ENCODE measurements at places on chromosomes 3 and 15. TPM values are rescaled to one million over a fixed set of nuclear protein-coding genes. Genes with fewer than 3 reads are reported as not detected.

DNA sequence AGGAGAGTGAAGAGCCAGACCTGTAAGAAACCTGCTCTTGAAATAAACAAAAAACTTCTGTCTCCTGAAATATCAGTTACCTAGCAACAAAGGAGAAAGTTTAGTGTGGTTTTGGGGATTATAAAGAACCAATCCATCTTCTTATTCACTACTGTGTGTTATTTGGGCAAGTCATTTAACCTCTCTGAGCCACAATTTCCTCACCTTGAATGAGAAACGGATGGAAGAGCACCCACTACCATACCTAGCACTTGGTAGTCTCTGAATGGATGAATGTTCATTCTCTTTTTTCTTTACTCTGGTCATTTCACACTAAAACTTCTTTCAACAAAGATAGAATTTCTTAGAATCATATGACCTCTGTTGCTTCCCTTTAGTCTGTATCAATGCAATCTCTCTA lies 45.2 kb downstream of the PTPN9 start:
- no peak for DNase-seq

- DNase-seq = no peak
Measured at GRCh38 chr15:40333922-40334492, 6.7 kb downstream of the CCDC9B start.

GRCh38 chr15:66016199-66016598 lies 146.9 kb downstream of the RAB11A start:
- no peak for DNase-seq

DNA sequence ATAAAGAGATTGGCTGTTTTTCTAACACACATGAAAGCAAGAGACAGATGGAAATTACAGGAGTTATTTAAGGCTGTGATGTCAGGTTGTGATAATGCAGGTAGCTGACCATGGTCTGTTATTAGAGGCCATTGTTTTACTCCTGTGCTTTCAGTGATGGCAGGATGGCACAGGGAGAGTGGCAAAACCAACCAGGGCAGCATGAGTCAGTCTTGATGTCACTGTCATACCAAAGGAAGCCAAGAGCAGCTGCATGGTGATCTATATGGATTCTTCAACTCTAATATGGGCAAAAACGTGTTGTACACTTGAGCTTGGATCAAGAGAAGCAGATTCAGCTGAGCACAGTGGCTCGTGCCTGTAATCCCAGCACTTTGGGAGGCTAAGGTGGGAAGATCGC lies 91.8 kb upstream of the LMOD3 start:
- DNase-seq = no peak

- no peak for DNase-seq
Measured at GRCh38 chr3:73950865-73951558, 326.3 kb upstream of the PDZRN3 start.

The PLSCR5 gene
- total RNA-seq = not detected

The SLC7A14 gene
- 3.4 TPM for total RNA-seq

DNA sequence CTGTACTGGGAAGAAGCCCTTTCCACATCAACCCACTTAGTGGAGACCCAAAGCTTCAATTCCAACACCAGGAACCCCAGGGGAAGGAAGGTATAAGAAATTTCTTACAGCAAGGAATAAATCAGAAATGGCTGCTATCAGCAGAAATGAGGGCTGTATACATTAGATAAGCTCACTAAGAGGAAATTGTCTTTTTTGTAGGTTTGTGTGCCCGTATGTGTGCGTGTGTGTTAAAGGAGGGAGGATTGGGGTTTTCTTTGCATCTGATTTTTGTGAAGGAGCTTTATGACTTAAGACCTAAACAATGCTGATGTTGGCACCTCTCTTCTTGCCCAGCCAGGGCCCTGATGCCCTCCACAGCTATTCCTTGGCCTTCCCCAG lies 18.6 kb downstream of the ARRDC4 start:
- no peak for DNase-seq

The CASR gene
- not detected for total RNA-seq

- no peak for DNase-seq
Measured at GRCh38 chr3:60935709-60936108, 315.5 kb downstream of the FHIT start.

GRCh38 chr3:51819709-51820406 lies 40.8 kb upstream of the IQCF6 start:
- no peak for DNase-seq

The SELENOS gene
- total RNA-seq = 102 TPM

The IMPG2 gene
- total RNA-seq = 0.99 TPM

The PLIN1 gene
- not detected for total RNA-seq

The GHSR gene
- not detected for total RNA-seq

DNA sequence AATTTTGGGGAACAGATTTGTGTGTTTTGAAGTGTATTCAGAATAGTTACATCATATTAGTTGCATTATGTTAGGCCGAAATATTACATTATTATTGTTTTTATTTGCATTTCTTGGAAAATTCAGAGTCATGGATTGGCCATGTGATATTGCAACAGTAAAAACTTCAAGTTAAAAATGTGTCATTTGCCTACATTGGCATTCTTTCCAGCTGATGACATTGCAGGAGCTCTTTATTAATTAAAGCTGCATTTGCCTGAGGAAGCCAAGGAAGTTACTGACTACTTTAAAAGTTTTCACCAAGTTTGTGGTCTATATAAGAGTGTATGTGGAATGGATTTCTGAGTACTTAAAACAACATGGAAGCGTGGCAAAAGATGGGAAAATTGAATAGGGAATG lies 726.4 kb upstream of the SGO1 start:
- no peak for DNase-seq

DNA sequence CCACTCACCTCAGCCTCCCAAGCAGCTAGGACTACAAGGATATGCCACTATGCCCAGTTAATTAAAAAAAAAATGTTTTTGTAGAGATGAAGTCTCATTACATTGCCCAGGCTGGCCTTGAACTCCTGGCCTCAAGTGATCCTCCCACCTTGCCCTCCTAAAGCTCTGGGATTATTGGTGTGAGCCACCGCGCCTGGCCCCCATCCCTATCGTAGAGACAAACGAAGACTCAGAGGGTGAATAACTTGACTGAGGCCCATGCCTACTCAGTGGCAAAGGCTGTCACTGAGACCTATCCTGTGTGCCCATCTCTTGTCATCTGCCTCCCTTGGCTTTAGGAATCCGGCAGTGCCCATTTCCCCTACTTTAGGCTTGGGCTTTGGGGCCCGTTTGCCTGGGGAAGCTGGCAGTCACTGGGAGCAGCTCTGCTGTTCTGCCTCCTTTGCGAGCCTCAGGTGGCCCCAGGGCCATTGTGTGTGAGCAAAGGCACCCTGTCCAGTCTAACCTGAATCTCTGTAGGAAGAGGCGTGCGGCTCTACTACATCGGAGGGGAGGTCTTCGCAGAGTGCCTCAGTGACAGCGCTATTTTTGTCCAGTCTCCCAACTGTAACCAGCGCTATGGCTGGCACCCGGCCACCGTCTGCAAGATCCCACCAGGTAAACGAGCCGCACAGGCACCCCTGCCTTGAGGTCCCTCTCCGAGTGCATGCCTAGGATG lies 70.1 kb downstream of the AAGAB start:
- no peak for DNase-seq

DNA sequence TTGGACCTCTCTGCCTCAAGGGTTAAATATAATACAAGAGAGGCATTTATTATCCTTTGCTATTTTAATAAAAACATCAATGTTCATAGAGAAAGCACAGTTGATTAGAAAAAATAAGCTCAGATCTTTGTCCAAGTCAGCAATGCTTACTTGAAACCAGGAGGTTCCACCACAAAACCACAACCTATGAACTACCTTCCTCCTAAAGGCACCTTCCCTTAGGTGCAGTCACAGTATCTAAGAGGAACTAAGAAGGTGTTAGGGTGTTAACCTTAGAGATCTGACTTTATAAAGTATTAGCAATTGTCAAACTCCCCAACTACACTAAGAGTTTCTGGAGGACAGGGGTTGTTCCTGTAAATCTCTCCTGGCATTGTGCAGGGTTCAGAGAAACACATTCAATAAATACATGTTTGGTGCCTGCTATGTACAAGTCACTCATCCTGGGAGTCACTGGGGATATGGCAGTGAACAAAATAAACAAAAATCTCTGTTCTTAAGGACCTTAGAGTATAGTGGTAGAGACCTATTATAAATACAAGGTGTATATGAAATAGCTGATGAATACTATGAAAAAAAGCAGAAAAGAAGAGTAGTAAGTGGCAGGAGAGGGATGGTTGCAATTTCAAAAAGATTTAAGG lies 208.6 kb downstream of the NFKBIZ start:
- no peak for DNase-seq

DNA sequence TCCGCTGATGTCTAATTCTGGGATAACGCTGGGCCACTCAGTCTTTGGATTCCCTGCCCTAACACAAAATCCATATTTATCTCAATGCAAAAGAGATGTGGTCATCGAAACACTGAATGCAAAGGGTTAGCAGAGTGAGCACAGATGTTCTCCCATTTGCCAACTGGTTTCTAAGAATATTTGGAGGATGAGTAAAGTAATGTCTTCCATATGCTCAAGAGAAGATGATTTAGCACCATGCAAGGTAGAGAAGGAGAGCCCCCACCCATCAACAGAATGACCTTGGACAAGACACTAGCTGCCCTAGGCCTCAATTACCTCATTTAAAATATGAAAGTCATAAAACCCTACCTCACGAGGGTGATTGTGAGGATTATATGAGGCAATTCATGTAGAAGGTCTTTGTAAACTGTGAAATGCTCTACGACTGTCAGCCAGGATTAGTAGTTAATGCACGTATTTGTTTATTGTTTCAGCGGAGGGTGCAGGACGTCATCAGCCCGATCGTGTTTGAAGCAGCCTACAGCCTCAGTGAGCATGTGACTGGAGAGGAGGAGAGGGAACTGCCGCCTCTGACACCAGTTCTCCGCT lies 232.9 kb upstream of the CTDSPL start:
- DNase-seq = no peak

The TGM4 gene
- not detected for total RNA-seq

DNA sequence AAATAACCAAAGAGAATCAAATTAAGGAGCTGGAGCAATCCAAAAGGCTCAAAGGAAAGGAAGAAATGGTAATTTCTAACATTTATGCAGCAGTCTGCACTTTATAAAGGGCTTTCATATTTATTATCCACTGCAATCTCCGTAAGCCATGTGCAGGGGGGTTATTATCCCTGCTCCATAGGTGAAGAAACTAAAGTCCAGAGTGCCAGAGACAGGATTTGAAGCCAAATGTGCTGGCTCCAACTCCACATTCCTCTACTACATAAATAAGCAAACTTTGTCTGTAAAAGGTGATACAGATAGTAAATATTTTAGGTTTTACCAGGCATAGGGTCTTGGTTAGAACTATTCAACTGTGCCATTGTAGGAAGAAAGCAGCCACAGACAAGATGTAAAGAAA lies 221.4 kb downstream of the MINAR1 start:
- no peak for DNase-seq

The ARRDC4 gene
- 8.0 TPM for total RNA-seq

The CCDC9B gene
- 11.8 TPM for total RNA-seq

DNA sequence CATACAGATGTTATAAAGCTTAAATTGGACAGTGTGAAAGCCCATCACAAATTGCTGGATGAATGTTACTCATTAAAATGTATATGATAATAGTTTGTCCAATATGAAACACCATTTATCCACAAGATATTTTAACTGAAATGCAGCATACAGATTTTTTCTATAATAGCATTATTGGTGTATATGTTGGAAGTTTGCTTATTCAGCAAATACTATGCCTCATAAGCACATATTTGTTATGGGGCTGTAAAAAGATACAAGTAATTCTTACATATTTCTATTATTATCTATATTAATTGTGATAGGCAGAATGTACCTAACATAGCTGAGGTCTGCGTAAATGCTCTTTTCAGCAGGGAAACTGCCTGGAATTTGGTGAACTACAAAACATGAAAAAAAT lies 790.5 kb downstream of the DIPK2A start:
- DNase-seq = no peak

GRCh38 chr15:89499156-89499555 lies 2.8 kb upstream of the RHCG start:
- no peak for DNase-seq

DNA sequence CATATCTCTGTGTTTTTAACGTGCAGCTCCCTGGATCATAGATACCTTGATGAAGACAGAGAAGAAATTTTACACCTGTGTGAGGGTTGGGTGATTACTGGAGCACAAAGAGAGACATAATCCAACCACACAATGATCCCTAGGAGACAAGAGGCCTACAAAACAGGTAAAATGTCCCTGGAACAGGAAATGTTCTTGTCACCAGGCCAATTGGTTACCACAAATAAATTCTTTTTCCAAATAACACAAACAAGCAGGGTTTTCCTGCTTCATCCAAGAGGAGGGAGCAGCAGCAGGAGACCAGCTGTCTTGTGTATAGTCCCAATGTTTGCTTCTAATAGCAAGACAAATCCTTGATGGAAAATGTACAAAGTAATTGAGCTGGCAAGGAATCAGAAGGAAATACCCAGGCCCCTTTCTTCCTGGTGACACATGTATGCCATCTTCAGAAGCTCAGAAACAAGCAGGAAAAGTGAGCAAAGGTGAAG lies 1.4 kb downstream of the MGLL start:
- no peak for DNase-seq

The GOLGA8J gene
- total RNA-seq = not detected

GRCh38 chr3:129120254-129121004 lies 1.2 kb downstream of the RAB43 start:
- DNase-seq = peak; percentile 54

DNA sequence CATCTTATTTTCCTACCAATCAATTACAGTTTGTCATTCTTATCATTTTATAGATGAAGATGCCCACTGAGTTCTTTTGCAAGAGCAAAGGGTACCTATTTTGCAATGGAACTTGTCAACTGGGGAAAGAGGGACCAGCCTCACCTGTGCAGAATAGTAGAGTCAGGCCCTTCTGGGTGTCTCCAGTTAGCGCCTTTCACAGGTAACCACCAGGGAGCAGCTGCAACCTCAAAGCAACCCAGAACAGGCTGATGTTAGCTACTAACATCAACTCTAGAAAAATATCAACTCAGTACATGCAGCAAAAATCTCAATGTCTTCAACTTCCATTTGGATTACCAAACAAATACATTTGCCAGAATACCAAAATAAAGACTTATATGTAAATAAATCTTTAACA lies 47.1 kb downstream of the SUMF1 start:
- no peak for DNase-seq

- DNase-seq = no peak
Measured at GRCh38 chr15:64333516-64333915, 22.5 kb downstream of the CSNK1G1 start.

DNA sequence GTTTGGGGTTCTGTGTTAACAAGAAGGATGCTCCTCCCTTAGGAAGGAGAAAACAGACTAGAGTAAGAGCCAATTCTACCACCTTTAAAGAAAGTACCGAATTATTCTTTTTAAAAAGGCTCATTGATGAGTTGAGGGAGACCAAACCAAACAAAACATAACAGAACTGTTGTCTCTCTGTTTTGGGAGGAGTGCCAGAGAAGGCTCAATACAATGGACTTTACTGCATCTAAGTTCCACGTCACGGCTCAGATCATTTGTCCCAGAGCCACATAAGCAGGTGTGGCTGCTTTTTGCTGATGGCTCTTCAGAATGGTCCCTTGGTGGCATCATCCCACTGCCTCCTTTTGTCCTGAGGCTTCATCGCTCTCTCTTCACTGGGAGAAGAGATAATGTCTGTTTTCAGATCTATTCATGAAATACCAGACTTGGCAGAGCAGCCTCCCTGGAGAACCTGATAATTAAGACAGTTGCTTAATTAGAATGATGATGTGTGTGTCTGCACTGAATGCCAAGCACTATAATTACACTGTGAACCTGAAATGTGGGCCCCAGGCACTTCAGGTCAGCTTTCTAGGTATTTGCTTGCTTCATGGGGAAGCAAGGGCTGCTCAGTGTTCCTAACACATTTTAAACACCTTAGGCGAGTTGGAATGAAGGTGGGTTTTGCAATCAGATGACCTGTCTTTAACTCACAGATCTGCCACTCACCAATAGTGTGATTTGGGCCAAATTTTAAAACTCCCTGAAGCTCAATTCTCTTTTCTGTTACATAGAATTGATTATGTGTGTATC lies 335.2 kb upstream of the MCTP2 start:
- DNase-seq = no peak

Measured in glomerular endothelial cell (primary cell).